ENCODE measurements at places on chromosomes 6 and 20.

GRCh38 chr6:169854083-169854725 lies 102.8 kb downstream of the ERMARD start:
- DNase-seq, result no peak

DNA sequence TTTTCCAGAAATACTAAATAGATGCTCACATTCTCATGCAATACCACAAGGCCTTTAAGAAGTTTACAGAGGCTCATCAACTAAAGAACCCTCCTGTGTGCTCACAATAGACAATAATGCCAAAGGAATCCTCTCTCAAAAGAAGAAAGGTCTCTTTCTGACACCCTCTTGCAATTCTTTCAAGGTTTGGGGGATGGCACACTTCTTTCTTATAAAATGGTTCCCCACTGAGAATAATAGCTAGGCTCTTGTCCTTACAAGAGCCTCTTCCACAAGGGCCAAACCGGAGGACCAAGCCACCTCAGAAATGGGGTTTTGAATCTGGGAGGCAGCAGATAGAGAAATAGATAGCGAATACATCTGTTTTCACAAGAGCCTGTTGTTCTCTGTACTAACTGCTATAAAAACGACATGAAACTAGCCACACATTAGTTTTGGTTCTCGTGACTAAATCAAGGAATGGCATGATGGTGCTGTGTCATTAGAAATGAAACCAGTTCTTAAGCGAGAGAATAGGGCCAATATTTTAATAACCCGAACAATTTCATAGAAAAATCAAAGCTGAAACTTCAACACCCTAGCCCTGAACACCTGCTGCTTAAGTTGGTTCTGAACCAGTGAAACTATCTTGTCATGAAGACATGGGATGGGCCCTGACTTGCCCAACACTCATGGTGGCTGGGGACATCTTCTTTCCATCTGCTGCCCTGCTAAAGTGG lies 81.1 kb downstream of the PRDM1 start:
- DNase-seq, result no peak

- DNase-seq, result no peak
Observed at GRCh38 chr20:56722042-56722441, 92.9 kb downstream of the TFAP2C start.

- DNase-seq, result no peak
Observed at GRCh38 chr6:141028791-141029280, 1103.9 kb upstream of the GJE1 start.

DNA sequence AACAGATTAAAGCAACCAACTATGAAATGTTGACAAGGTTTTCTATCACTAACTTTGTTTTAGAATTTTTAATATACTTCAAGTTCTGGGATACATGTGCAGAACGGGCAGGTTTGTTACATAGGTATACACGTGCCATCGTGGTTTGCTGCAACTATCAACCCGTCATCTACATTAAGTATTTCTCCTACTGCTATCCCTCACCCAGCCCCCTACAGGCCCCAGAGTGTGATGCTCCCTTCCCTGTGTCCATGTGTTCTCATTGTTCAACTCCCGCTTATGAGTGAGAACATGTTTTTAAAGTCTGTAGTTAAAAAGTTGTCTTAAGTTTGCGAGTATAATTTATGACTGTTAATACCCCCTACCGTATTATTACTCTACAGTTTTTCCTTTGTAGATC lies 844.3 kb upstream of the MANEA start:
- no peak for DNase-seq

DNA sequence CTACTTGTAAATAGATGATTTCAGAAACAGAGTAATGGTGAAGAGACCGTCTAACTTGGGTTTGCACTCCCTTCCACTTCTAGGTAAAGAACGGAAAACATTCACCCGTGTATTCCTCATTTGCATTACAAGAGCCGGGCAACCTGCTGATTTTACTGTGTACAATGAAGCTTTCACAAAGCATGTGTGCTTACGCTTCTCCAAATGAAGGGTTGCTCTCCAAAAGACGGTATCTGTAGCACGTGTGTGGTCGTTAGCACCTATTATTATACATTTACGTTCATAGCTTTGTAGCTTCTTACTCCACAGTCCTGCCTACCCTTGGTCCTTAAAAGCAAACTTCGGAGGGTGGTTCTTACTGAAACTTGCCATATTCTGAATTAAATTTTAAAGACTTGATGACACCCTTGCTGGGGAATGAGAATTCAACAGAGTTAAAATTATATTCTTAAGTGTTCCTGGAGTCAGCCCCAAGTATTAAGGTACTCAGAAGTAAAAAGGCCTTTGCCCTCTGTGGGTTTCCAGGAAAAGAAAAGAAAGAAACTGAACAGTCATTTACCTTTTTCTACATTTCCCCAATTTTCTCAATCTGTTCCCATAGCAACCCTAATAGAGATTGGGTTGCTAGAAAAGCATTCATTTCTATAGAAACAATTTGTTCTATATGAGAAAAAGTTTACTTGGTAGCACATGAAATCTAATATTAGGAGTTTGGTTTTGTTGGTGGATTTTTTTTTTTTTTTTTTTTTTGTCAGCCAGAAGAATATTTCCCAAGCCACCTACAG lies 61.9 kb upstream of the KCNG1 start:
- no peak for DNase-seq

GRCh38 chr20:16732506-16733152 lies 2.8 kb downstream of the SNRPB2 start:
- DNase-seq, result no peak

GRCh38 chr6:14838133-14838583 lies 407.7 kb upstream of the JARID2 start:
- no peak for DNase-seq

- DNase-seq, result no peak
Observed at GRCh38 chr20:33400812-33401183, 521 bp downstream of the CDK5RAP1 start.

DNA sequence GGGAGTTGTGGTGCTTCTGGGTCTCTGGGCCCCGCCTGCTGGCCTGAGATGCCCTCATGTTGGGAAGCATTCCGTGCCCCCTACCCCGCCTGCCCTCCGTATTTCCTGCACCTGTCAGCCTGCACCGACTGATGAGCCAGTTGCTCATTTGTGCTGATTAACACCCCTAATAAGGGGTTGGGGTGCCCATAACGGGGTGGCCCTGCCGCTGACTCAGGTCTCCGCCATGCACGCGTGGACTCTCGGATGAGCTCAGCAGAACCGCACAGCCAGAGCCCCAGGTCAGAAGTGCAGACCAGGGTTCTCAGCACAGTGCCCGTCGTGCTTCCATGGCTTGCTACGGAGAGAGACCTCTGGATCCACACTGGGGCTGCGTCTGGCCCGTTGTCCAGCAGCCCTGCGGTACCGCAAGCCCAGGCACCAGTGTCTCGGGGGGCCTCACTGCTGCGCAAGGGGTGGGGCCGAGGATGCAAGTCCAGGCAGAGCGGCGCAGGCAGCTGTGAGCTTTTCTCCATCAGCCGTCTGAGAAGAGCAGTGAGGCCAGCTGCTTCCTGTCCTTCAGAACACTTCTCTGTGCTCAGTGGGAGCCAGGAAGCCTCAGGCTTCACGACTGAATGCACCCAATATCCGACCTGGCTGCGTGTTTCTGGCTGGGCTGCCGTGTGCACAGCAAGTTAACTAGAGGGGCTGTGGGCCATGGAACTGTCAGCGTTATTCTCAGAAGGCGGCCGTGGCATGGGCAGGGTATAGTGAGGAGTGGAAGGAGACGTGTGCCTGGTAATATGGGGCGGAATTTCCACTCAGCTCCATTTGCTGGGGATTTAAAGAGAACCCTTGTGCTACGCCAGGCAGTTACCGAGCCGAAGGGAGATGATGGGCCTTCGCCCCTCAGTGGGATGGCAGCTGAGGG lies 18.6 kb downstream of the MTG2 start:
- DNase-seq, result no peak

DNA sequence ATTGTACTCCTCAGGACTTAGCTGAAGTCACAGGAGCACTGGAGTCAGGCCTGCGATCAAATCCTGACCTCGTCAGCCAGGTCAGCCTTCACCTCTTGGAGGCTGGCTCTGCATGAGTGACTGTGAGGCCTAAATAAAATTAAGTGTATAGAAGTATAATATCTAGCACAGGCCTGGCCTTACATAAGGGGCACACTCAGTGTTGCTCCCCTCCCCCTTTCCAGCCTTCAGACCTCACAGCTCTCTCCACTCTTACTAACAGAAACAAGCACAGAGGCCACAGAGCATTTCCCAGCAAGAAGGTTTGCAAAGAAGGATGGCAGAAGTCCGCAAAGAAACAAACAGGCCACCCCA lies 84.8 kb downstream of the TRERF1 start:
- no peak for DNase-seq

DNA sequence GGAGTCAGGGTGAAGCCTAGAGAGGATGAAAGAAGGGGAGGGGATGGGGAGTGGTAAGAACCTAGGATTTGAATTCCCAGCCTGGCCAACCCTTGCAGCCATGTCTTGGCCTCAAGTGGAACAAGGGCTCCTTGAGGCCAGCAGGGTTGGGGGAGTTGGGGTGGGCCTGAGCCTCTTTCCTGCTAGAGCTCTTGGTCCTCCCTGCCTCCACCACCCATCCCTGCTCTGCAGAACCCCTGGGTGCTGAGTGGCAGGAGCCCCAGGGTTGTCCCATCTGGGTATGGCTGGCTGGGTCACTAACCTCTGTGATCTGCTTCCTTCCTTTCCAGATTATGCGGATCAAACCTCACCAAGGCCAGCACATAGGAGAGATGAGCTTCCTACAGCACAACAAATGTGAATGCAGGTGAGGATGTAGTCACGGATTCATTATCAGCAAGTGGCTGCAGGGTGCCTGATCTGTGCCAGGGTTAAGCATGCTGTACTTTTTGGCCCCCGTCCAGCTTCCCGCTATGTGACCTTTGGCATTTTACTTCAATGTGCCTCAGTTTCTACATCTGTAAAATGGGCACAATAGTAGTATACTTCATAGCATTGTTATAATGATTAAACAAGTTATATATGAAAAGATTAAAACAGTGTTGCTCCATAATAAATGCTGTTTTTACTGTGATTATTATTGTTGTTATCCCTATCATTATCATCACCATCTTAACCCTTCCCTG lies 8.3 kb downstream of the VEGFA start:
- DNase-seq, result no peak

GRCh38 chr20:38110525-38111178 lies 54.4 kb downstream of the TGM2 start:
- no peak for DNase-seq

DNA sequence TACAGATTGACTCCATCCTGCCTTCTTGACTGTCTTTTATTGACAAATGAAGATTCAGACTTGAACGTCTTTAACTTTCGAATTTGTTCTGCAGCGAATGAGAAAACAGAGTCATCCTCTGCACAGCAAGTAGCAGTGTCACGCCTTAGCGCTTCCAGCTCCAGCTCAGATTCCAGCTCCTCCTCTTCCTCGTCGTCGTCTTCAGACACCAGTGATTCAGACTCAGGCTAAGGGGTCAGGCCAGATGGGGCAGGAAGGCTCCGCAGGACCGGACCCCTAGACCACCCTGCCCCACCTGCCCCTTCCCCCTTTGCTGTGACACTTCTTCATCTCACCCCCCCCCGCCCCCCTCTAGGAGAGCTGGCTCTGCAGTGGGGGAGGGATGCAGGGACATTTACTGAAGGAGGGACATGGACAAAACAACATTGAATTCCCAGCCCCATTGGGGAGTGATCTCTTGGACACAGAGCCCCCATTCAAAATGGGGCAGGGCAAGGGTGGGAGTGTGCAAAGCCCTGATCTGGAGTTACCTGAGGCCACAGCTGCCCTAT lies 12.2 kb downstream of the BRD2 start:
- no peak for DNase-seq

- no peak for DNase-seq
Observed at GRCh38 chr6:1312473-1313367, 822 bp downstream of the FOXQ1 start.

GRCh38 chr6:30136570-30137286 lies 788 bp downstream of the TRIM40 start:
- DNase-seq, result no peak

GRCh38 chr6:56087421-56087820 lies 160.0 kb downstream of the COL21A1 start:
- peak; percentile 53 for DNase-seq

- no peak for DNase-seq
Observed at GRCh38 chr20:34042262-34042661, 48.6 kb downstream of the RALY start.

DNA sequence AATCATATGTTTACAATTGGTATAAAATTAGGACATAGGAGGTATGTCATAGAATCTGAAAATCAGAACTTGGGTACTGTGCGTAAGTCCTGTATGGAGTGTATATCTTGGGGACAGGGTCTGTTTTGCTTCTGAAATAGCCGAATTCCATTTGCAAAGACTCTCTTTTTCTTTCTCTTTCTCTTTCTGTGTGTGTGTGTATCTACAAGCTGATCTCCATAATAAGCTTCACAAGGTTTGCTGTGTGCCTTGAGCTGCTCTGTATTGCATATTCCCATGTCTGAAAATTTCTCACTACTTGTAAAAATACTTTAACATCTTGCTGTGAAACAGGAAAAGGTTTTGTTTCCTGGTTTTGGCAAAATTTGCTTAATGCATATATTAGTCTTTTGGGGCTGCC lies 29.5 kb downstream of the STX11 start:
- DNase-seq, result no peak

- DNase-seq, result peak; percentile 18
Observed at GRCh38 chr6:117352466-117353081, 73.2 kb downstream of the ROS1 start.

DNA sequence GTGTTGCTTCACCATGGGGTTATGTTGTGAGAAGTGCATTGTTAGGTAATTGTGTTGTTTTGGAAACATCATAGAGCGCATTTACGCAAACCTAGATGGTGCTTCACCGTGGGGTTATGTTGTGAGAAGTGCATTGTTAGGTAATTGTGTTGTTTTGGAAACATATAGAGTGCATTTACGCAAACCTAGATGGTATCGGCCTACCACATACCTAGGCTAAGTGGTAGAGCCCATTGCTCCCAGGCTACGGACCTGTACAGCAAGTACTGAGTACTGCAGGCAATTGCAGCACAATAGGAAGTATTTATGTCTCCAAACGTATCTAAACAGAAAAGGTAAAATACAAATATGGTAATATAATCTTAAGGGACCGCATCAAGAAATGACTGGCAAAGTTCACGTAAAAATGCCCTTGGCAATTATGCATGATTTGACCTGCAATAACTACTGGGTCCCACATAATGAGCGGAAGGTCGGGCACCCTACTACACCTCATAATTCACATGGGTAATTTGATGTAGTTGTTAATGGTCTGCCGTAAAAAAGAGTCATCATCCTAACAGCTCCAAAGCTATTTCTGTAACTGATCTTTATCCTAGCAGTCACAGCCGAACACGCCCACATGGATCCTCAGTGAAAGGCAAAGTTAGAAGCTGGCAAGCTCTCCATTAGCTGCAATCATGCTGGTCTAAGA lies 76.0 kb downstream of the RSPH3 start:
- no peak for DNase-seq

GRCh38 chr20:2745936-2746635 lies 53.5 kb downstream of the EBF4 start:
- DNase-seq, result no peak

DNA sequence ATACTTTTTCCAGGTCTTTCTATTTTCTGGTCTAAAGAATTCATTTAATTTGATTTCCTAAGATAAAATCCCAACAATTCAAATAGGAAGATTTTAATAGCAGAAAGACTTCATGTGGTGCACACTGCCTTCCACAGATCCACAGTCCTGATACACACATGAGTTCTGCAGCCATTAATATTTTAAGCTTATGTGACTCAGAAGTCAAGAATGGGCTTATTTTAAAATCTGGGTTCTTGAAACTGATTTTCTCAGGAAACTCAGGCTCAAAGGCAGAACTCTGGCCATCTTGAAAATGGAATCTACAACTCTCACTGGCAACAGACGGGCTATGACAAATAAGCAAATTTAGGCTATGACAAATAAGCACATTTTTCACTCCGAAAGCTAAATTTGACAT lies 88.2 kb downstream of the COL12A1 start:
- no peak for DNase-seq

Measured in H4 (cell line).